ENCODE measurements at places on chromosomes 16 and 17.

GRCh38 chr17:9279893-9280292 is 258.6 kb downstream of the NTN1 start:
- no peak overlapping the region for H3K4me3 ChIP-seq
- no peaks in the 10 kb centered on the region for H3K36me3 ChIP-seq
- H3K27me3 ChIP-seq = no peaks in the 10 kb centered on the region
- H3K27ac ChIP-seq = no peak overlapping the region
- H3K4me1 ChIP-seq = no peaks in the 10 kb centered on the region

DNA sequence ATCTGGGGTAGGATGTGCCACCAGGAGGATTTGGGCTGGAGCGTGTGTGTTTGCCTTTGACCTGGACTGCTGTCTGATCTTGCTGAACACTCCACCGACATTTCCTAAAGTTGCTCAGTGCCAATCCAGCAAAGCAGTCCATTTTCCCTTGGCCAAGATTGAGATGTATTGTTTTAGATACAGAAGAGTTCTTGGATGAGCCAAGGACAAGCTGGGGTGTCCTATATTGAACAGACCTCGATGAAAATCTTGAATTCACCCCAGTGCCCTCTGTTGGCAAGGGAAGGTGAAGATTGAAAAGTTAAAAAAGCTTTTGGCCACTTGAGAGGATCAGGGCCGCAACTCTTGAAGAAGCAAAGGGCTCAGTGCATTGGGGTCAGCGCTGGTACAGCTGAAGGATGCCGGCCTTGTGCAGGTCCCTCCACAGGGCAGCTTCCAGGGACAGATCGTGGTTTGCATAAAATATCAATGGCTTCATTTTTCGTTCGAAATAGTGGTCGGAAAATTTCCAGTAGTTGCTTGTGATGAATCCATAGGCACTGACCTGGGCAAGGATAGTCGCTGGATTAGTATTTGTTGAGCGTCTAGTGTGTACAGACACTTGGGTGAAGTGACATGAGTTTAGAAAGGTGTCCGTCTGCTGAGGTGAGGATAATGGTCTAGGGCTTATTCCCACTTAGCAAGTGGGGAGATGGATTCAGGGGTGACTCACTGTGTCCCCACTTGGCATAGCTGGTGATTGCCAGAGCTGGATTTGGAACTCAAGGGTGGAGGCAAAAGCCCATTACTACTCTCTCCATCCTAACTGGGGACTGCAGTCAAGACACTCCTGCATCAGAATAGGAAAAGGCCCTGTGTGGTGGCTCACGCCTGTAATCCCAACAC is 19.7 kb downstream of the ST6GALNAC2 start:
- peaks cover 25% of the 10 kb centered on the region for H3K36me3 ChIP-seq
- no peak overlapping the region for H3K4me3 ChIP-seq
- H3K27ac ChIP-seq = no peak overlapping the region
- no peak for DNase-seq
- H3K4me1 ChIP-seq = peaks cover 24% of the 10 kb centered on the region
- no peaks in the 10 kb centered on the region for H3K27me3 ChIP-seq

DNA sequence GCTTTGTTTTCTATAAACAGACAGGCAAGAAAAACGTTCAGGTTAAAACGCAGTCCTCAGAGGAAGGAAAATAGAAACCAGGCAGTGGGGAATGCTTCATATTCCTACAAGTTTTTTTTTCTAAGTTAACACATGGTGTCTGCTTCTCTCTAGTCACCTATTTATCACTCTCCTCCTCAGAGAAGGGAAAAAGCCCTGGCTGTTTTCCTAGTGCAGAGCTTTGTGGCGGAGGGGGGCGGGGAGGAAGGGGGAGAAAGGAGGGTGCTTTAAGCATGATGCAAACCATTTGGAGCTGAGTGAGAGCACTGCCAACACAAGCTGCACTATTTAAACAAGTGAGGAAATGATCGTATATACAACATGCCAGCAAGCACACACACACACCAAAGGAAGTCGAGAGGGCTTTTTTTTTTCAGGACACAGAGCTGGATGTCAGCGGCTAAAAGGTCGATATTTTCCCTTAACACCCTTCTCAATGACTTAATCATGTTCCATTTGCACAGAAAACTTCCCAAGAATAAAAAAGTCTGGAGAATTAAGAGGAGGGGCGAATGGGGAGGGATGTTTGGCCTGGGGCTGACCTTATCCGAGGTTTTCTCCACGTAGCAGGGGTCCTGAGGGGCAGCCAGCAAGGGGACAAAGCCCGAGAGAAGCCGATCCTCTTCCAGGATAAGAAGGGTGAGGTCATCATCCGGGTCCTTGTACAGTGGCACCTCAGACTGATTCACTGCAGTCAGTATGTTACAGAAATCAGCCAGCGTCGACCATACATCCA is 117.4 kb downstream of the HIC1 start:
- H3K36me3 ChIP-seq = peaks cover 13% of the 10 kb centered on the region
- H3K4me3 ChIP-seq = no peak overlapping the region
- H3K4me1 ChIP-seq = peaks cover 51% of the 10 kb centered on the region
- H3K27me3 ChIP-seq = no peaks in the 10 kb centered on the region

GRCh38 chr17:8310601-8311123 is 621 bp downstream of the ARHGEF15 start:
- no peak overlapping the region for H3K27ac ChIP-seq
- H3K27me3 ChIP-seq = peaks cover 24% of the 10 kb centered on the region
- H3K4me3 ChIP-seq = no peak overlapping the region
- no peaks in the 10 kb centered on the region for H3K36me3 ChIP-seq
- no peaks in the 10 kb centered on the region for H3K4me1 ChIP-seq

DNA sequence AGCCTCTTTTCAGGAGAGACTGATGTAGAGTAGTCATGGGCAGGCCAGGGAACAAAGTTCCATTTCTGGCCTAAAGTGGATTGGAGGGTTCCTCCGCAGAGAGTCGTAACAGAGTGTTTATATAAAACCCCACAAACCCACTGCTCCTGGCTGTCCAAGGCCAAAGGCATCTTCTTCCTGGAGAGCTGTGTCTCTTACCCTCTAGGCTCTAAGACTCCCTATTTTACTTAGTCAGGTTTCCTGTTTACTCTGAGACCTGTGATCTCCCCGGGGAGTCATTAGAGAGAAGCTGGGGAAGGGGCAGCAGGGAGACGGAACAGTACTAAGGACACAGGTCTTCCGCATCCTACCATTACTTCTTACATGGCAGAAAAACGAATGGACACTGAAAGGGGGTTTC is 69.5 kb downstream of the HIC1 start:
- peaks cover 10% of the 10 kb centered on the region for H3K36me3 ChIP-seq

GRCh38 chr17:56801459-56802178 is 32.1 kb downstream of the C17orf67 start:
- H3K4me1 ChIP-seq = no peaks in the 10 kb centered on the region
- H3K36me3 ChIP-seq = no peaks in the 10 kb centered on the region
- peaks cover 3% of the 10 kb centered on the region for H3K27me3 ChIP-seq

- H3K27ac ChIP-seq = peak overlapping the region; percentile 51
- peak overlapping the region; percentile 75 for H3K4me3 ChIP-seq
- H3K36me3 ChIP-seq = no peaks in the 10 kb centered on the region
- no peaks in the 10 kb centered on the region for H3K27me3 ChIP-seq
- no peak for DNase-seq
These were observed 1.4 kb downstream of the CARHSP1 start for GRCh38 chr16:8867216-8867931.

DNA sequence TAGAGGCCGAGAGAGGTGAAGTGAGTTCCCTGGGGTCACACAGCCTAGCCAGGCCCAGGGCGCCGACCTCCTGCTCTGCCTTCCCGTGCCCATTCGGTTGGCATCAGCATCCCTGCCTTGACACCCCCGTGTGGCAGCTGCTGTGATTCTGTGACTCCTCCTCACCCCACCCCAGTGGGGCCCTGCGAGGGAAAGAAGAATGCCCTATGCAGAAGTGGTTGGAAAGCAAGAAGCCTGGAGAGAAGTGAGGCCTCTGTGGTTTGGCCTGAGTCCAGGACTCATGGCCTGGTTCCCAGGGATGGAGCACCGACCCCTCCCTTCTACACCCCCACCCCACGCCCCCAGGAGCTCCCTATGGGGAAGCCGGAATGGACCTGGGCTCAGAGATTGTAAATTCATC is 296.2 kb downstream of the SEC14L1 start:
- H3K4me3 ChIP-seq = no peak overlapping the region
- DNase-seq = peak; percentile 71
- H3K27me3 ChIP-seq = no peaks in the 10 kb centered on the region
- no peak overlapping the region for H3K27ac ChIP-seq

DNA sequence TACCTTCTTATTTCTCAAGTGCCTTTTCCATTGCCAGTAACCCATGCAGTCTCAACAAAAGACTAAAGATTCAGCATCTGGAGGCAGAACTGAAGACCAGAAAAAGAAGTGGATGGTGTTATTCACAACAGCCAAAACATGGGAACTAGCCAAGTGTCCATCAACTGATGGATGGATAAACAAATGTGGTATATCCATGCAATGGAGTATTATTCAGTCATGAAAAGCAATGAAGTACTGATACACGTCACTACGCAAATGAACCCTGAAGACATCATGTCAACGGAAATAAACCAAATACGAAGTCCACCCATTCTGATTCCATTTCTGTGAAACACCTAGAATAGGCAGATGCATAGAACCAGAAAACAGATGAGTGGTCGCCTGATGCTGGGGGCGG is 25.6 kb downstream of the GAS7 start:
- DNase-seq = no peak
- H3K4me3 ChIP-seq = no peak overlapping the region
- peaks cover 10% of the 10 kb centered on the region for H3K27me3 ChIP-seq
- no peak overlapping the region for H3K27ac ChIP-seq
- H3K36me3 ChIP-seq = no peaks in the 10 kb centered on the region
